Ovary (tissue), 10 donors: ENCODE measurements at places on chromosomes 3 and 15. TPM values are rescaled to one million over a fixed set of nuclear protein-coding genes. Genes with fewer than 3 reads are reported as not detected.

Gene HTR3E
- total RNA-seq = not detected

Gene ROPN1B
- total RNA-seq = 0.23 TPM

Gene CCR2
- total RNA-seq = 0.36 TPM

Gene RASGRF1
- total RNA-seq = 1.1 TPM

Gene COL6A6
- 0.20 TPM for total RNA-seq

Gene GREM1
- 0.11 TPM for total RNA-seq

Gene CCDC9B
- 7.3 TPM for total RNA-seq

Gene PPP2R3A
- 12.2 TPM for total RNA-seq

Gene KCNAB1
- 3.1 TPM for total RNA-seq

Gene CA12
- 3.3 TPM for total RNA-seq

Gene ESYT3
- total RNA-seq = 0.48 TPM

Gene GPR149
- not detected for total RNA-seq

Gene APBA2
- 3.1 TPM for total RNA-seq

Gene SLC6A20
- 2.9 TPM for total RNA-seq

Gene LSAMP
- 1.1 TPM for total RNA-seq

Gene CLDN1
- total RNA-seq = 46.6 TPM

- no peak for DNase-seq
Measured at GRCh38 chr3:121562148-121562547, 5.6 kb upstream of the ARGFX start.

DNA sequence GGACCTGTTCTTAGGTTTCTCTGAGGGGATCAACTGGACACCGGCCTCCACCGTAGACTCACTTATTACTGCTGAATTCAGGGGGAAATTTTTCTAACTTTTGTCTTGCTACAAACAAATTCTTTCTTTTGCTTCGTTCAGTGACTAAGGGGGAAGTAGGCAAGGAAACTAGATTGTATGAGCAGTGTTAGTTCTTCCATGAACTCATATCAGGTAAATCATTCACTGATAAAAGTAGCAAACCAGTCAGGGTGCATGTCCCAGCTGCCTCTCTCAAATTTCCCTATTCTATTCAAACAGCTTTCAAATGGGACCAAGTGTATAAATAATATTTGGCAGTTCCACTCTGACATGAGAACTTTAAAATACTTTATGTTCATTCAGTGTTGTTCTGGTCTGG is 7.3 kb upstream of the CCDC13 start:
- DNase-seq = no peak

DNA sequence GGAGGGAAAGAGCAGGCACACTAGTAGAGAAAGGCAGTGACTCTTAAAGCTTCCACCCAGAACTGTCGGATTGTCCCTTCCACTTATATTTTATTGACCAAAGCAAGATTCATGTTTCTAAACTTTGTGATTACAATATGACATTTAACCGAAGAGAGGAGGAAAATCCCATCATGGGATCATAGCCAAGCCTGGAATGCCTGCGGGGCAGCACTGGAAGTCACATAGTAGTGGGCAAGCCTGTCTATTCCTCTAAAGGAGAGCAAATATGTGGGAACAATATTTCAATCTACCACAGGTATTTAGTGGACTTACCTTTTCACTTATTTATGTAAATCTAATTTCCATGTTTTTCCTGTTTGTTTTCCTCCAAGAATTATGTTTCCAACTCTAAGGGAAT is 3.8 kb upstream of the TMOD3 start:
- DNase-seq = no peak

DNA sequence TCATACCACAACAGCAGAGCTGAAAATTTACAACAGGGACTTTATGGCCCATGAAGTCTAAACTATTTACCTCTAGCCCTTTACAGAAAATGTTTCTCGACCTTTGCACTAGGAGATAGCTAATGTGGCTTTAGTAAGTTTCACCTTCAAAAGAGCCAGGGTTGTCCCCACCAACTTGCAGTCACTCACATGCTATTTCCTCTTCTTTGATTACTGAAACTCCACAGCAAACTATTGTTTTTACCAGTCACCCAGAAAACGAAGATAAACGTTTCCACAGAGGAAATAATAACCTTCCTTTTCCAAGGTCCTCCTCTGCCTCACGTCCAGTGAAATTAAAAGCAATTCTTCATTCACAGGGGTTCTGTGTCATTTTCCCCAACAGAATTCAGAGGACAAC is 48.2 kb downstream of the WWTR1 start:
- DNase-seq = no peak

- no peak for DNase-seq
Measured at GRCh38 chr15:23438816-23439466, 8.1 kb downstream of the GOLGA6L2 start.

DNA sequence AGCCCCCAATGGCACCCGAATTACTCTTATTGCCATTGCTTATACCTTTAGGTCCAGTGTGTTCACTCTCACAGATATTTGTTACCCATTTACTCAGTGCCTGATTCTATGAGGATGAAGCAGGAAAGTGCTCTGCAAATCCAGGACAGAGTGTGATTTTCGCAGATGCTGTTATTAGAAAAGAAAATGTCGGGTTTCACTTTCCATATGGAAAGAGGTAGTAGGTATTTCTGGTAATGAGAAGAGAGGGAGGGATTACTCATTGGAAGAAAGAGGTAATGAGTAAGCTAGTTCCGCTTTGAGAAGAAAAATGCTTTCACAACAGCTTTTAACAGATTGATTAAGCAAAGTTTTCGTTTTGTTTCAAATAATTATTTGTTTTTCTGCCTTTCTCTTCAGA is 336.3 kb upstream of the CFAP20DC start:
- no peak for DNase-seq

- no peak for DNase-seq
Measured at GRCh38 chr3:193775421-193776077, 182.5 kb downstream of the OPA1 start.

GRCh38 chr15:77387365-77388105 is 32.4 kb downstream of the PEAK1 start:
- no peak for DNase-seq

DNA sequence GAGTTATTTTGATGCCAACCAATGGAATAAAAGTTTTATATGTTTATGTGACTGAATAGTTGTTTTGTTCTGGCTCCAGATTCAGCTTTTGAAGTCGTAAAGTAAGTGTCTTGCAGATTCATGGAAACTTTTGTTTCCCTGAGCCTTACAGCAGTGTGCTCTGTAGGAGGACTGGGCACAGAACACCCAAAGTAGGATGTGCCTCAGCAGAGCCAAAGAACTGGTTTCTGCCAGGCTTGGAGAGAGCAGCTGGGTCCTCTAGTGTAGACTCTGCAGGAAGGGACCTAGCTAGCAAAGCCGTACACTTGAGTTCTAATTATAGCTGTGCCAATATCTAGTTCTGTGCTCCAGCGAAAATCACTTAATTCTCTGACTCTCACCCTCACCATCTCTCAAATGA is 261.2 kb upstream of the DNAJC19 start:
- DNase-seq = no peak

GRCh38 chr3:655824-656223 is 437.0 kb upstream of the CNTN6 start:
- DNase-seq = no peak

DNA sequence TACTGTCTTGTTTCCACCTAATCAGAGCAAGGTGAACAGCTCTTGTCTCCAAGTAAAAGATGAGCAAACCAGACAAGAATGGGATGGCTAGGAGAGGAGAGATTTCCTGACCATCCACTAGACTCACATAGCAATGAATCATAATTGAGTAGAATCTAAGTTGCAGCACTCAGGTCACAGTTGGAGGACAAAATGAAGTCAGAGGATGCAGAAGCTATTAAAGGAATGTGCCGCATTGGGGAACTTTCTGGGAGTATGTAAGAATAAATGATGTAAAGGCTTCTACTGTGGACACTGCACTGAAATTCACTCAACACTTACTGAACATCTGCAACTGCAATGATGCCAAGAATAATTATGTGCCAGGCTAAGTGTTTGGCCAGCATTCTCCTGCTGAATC is 217.4 kb upstream of the WNT5A start:
- no peak for DNase-seq

DNA sequence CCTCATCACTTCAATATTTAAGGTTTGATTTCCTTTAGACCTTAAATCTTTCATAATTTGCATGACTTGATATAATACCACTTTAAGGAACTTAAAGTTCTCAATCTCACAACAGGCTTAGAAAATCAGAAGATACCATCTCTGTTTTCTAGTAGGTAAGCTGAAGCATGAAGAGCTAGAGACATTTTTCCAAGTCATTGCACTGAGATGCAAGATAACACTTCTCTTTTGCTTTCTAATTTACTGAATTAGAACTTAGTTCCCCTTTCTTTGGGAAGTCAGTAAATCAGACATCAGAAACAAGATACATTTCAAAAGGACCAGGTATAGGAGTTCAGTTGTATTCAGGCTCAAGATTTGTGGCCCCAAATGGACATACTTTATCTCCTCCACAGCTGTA is 79.7 kb downstream of the DZIP3 start:
- no peak for DNase-seq

DNA sequence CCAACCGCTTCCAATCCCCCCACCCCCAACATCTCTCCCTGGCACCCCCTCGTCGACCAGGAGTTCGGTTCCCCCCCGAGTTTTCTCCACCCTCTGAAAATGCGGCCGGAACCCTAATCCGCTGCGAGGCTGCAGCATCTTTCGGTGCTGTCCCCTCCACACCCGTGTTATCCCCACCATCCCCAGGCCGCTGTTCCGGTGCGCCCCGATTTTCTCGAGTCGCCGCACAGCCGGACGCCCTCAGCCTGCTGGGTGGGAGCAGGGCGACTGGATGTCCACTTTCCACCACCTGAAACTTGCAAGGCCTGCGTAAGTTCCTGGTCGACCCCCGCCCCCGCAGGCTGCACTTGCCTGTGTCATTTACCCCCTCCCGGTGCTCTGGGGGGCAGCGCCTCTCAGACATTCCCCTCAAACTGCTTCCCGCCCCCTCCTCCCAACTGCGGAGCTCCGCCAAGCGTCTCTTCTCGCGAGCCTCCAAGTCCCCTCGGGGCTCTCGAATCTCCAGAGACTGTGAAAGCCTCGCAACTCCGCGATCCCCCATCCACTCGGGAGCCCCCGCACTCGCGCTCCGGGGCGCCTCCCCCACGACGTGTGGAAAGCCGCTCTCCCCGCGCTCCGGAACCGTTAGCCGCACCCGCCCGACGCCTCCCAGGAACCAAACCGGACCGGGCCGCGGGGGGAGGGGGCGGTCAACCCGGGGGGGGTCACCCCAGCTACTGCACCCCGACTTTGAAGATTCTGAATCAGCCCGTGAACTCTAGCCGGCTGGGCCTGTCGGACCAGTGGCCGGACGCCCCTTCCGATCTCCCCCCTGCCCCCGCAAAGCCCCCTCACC is 566 bp downstream of the ETV5 start:
- peak; percentile 51 for DNase-seq

- no peak for DNase-seq
Measured at GRCh38 chr15:70539409-70539808, 223.9 kb downstream of the UACA start.

GRCh38 chr15:79339588-79340314 is 28.8 kb downstream of the TMED3 start:
- DNase-seq = no peak

DNA sequence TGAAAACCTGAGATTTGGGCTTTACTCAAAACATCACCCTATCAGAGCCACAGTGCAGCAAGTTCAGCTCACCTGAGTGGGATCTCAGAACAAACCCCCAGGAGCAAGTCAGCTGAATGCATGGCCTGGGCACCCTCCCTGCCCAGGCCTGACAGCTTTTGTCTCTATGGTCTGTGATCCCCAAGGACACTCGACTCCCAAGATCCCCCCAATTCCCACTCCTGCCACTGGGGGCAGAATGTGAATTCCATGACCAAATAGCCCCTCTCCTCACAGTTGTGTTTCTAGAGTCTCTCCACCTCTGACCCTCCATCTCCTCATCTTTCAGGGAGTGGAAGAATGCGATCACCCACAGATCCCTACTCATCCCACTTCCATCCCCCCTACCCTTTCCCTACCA is 58.9 kb downstream of the ZNF445 start:
- DNase-seq = no peak

DNA sequence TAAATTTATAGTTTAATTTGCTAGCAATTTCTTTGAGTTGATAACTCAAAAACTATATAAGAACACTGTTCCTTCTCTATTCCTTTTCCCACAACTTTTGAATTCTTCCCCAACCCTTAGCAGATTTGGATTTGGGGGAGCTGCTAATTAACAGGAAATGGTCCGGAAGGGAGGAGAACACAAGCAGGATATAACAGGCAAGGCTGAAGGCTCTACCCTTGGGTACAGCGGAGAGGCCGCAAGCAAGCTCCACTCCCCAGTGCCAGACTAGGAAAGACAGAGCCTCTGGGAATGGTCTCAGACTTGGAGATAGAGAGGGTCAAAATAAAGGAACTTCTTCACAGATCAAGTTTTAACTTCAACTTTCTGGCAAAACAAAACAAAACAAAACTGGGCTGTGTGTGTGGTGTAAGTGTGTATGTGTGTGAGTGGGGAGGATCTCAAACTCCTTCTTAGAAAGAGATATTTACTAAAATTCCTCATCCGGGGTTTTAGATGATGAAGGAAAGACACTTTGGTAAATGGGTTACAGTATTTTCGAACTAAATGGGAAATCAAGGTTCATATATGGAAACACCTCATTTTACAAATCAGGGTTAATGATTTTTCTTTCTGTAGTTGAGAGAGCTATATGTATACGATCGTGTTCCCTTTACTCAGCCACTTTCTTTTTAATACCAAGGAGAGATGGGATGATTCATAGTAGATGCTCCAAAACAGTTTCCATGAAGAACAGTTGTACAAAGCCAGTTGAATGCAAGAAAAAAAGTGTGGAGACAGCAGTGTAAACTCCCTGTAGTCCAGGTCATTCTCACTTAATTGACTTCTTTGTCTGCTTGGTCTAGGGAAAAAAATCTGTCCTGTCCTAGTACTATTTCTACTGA is 161.1 kb downstream of the TP63 start:
- DNase-seq = no peak

GRCh38 chr3:57974796-57975388 is 33.3 kb upstream of the FLNB start:
- no peak for DNase-seq

DNA sequence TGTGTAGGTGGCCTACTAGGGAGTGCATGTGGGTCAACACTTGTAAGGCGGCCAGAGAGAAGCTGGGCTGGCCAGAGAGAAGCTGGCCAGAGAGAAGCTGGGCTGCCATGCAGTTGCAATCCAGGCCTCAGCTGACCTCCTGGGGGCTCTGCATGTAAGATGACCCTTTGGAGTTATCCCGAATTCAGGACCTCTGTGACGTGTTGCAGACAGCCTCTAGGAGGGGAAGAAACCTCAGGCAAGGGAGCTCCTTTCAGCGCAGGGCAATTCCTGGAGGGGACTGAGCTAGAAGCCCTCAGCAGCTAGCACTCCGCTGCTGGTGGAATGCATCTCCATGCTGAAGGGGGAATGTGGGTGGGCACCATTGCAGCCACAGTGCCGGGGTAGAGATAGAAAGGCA is 15.8 kb upstream of the KBTBD12 start:
- no peak for DNase-seq

DNA sequence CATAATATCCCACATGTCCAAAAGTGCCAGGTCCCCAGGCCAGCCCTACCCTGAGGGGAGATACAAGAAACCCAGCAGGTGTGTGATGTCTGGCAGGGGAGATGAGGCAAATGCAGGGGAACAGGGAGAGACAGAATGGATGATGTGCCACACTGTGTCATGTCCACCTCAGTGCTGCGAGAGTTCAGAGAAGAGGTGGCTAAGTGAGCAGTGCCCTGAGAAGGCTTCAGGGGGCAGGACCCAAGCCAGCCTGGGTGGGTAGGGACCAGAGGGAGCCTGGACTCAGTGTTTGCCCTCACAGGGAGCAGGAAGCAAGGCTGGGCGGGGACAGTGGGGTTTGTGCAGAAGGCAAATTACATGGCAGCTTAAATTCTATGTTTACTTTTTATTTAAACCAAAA is 61.2 kb downstream of the KLHL6 start:
- DNase-seq = no peak
